Heart right ventricle (tissue), 16 donors: ENCODE measurements at places on chromosomes 6 and 20. TPM values are rescaled to one million over a fixed set of nuclear protein-coding genes. Genes with fewer than 3 reads are reported as not detected.
A peak's percentile ranks its signal among the peaks of the same experiment; 100 is the strongest.

DNA sequence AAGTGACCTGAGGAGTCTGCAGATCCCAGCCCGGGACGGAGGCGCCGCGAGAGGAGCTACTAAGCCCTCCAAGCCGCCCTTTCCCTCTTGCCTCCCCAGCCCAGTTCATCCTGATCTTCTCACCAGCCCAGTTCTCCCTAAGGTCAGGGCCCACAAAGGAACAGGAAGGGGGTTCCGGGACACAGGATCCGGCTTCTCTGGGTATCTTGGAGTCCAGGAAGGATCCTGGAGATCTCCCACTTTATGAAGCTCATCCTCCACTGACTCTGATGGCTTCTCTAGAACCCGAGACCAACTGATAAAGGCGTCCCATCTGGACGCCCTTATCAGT, 36.9 kb upstream of the HLA-C start:
- peaks cover 6% of the 10 kb centered on the region for H3K27me3 ChIP-seq
- H3K27ac ChIP-seq, result no peak overlapping the region
- no peaks in the 10 kb centered on the region for H3K36me3 ChIP-seq
- peak overlapping the region; percentile 53 for H3K4me3 ChIP-seq

The SNRNP48 gene
- polyA plus RNA-seq, result 16.2 TPM

- no peaks in the 10 kb centered on the region for H3K27me3 ChIP-seq
- H3K4me1 ChIP-seq, result no peaks in the 10 kb centered on the region
- no peak overlapping the region for H3K4me3 ChIP-seq
- H3K27ac ChIP-seq, result no peak overlapping the region
- no peak for DNase-seq
- H3K36me3 ChIP-seq, result no peaks in the 10 kb centered on the region
Observed at GRCh38 chr6:12371641-12372146, 81.5 kb downstream of the EDN1 start.

- DNase-seq, result no peak
- no peaks in the 10 kb centered on the region for H3K27me3 ChIP-seq
- no peaks in the 10 kb centered on the region for H3K36me3 ChIP-seq
- H3K4me1 ChIP-seq, result peaks cover 10% of the 10 kb centered on the region
Observed at GRCh38 chr6:45377043-45377553, 636 bp downstream of the SUPT3H start.

The HLA-DOB gene
- 1.1 TPM for polyA plus RNA-seq

- H3K4me1 ChIP-seq, result no peaks in the 10 kb centered on the region
- no peak overlapping the region for H3K4me3 ChIP-seq
- H3K27ac ChIP-seq, result no peak overlapping the region
Observed at GRCh38 chr6:39908838-39909583, 25.3 kb downstream of the MOCS1 start.

DNA sequence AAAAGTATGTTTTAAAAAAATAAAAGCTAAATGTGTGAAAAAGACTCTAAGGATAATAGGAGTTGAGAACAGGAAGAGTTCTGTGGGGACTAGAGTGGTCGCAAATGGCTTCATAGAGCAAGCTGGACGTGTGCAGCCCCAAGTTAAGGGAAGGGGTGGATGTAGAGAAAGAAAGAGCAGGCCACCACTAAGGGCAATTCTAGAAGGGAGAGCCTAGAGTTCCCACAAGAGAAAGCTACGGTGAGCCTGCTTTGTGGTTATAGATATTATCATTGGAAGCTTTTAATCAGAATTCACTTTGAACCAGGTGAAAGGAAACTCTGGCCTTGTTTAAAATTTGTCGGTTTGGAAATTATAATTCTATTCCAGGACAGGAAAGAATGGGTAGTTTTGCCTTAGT, 101.6 kb downstream of the HIVEP2 start:
- H3K36me3 ChIP-seq, result no peaks in the 10 kb centered on the region
- peak overlapping the region; percentile 92 for H3K27ac ChIP-seq
- H3K27me3 ChIP-seq, result no peaks in the 10 kb centered on the region
- H3K4me1 ChIP-seq, result peaks cover 73% of the 10 kb centered on the region

DNA sequence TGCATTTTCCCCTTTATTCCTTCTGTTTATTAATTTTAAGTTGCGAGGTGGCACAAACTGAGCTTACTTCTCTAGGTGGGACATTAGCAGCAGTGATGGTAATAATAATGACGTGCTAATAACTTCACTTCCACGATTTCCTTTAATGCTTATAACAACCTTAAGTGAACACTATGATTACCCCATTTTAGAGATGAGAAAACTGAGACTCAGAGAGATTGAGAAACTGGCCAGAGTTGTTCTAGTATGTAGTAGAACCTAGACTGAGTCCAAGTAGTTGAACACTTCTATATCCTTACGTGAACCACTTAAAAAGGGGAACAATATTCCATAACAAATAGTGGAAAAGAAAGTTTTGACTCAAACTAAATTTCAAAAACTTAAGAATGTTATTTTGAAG, 297.5 kb downstream of the GMDS start:
- H3K27ac ChIP-seq, result no peak overlapping the region
- H3K4me3 ChIP-seq, result no peak overlapping the region
- peaks cover 2% of the 10 kb centered on the region for H3K36me3 ChIP-seq
- H3K4me1 ChIP-seq, result no peaks in the 10 kb centered on the region

- H3K4me1 ChIP-seq, result no peaks in the 10 kb centered on the region
- H3K27me3 ChIP-seq, result no peaks in the 10 kb centered on the region
- no peak overlapping the region for H3K27ac ChIP-seq
- no peaks in the 10 kb centered on the region for H3K36me3 ChIP-seq
- DNase-seq, result no peak
Observed at GRCh38 chr20:24423390-24424313, 45.8 kb upstream of the SYNDIG1 start.

DNA sequence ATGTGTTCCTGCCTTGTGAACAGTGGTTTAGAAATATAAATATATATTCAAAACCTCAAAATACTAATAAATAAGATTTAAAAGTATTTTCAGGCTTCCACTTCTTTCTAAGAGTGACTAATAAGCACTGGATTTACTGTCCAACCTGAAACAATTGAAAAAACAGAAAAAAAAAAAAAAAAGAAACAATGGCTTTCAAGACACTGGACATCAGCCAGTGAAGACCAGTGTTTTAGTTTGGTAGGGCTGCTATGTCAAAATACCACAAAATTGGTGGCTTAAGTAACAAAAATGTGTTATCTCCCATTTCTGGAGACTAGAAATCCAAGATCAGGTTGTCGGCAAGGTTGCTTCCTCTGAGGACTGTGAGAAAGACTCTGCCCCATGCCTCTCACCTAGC, 101.4 kb upstream of the PDE7B start:
- H3K36me3 ChIP-seq, result no peaks in the 10 kb centered on the region
- H3K4me3 ChIP-seq, result no peak overlapping the region
- H3K27me3 ChIP-seq, result no peaks in the 10 kb centered on the region

GRCh38 chr20:4280731-4281130, 265.4 kb upstream of the RNF24 start:
- DNase-seq, result no peak
- no peaks in the 10 kb centered on the region for H3K36me3 ChIP-seq
- H3K4me3 ChIP-seq, result no peak overlapping the region
- H3K4me1 ChIP-seq, result no peaks in the 10 kb centered on the region

DNA sequence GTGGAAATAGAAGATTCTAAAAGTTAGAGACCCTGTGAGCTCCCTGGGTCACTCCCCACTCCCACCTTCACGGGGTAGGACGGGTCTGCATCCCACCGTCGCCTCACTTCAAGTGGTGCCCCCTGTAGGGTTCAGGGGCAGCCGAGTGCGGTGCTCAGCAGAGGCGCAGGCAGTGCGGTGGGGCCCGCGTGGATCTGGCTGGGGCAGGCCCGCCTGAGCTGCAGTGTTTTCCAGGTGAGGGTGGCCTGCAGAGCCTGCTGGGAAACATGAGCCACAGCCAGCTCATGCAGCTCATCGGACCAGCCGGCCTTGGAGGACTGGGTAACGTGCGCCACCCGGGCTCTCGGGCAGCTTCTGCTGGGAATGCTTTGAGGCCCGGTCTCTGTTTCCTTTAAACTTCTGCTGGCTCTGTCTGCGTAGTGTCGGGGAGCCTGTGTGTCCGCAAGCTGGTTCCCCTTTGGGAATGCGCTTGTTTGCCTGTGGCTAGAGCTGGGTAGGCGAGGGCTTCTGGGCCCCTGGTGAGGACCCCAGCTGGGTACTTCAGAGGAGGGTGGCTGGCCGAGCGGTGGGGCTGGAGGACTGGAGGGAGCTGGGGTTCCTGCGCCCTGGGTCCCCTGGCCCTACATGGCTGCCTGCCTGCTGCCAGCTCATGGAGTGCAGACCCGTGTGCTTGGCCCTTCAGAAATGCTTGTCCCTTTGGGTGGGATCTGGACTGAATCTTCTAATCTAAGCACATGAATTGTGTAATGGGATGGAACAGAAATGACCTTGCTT, 3.8 kb downstream of the ADRM1 start:
- DNase-seq, result peak; percentile 11
- H3K27me3 ChIP-seq, result no peaks in the 10 kb centered on the region

GRCh38 chr6:8088886-8089285, 13.5 kb downstream of the EEF1E1 start:
- H3K27me3 ChIP-seq, result no peaks in the 10 kb centered on the region
- H3K4me3 ChIP-seq, result no peak overlapping the region
- DNase-seq, result no peak
- no peak overlapping the region for H3K27ac ChIP-seq
- H3K36me3 ChIP-seq, result no peaks in the 10 kb centered on the region
- H3K4me1 ChIP-seq, result no peaks in the 10 kb centered on the region

- no peaks in the 10 kb centered on the region for H3K36me3 ChIP-seq
- H3K4me3 ChIP-seq, result no peak overlapping the region
- H3K27me3 ChIP-seq, result no peaks in the 10 kb centered on the region
- no peak for DNase-seq
Observed at GRCh38 chr6:7640607-7641577, 50.9 kb downstream of the SNRNP48 start.

DNA sequence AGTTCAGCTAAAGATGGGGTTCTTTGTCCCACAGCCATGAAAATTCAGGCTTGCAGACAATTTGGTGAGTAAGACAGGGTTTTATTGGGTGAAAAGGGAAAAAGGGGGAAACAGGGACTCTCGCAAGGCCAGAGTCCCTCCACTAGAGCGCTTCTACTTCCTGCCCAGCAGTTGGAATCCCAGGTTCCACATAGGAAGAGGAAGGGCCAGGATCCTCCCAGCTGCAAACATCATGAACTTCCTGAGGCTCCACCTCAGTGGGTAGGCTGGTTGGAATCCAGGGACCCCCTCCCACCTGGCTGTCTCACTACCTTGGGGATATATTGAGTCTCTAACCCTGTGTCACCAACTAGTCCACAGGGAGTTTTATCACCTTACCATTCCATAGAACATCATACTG, 39.5 kb upstream of the PRSS16 start:
- H3K36me3 ChIP-seq, result no peaks in the 10 kb centered on the region
- no peak for DNase-seq
- no peak overlapping the region for H3K4me3 ChIP-seq
- H3K4me1 ChIP-seq, result no peaks in the 10 kb centered on the region

- H3K4me3 ChIP-seq, result no peak overlapping the region
- no peak for DNase-seq
- H3K27me3 ChIP-seq, result no peaks in the 10 kb centered on the region
- no peak overlapping the region for H3K27ac ChIP-seq
- H3K4me1 ChIP-seq, result peaks cover 6% of the 10 kb centered on the region
Observed at GRCh38 chr6:133555685-133556084, 314.5 kb downstream of the EYA4 start.

The PRL gene
- polyA plus RNA-seq, result not detected

The HMGA1 gene
- 41.0 TPM for polyA plus RNA-seq

GRCh38 chr6:147676495-147677199, 168.2 kb downstream of the SAMD5 start:
- no peak overlapping the region for H3K4me3 ChIP-seq
- DNase-seq, result no peak
- H3K27me3 ChIP-seq, result no peaks in the 10 kb centered on the region
- H3K36me3 ChIP-seq, result no peaks in the 10 kb centered on the region
- no peak overlapping the region for H3K27ac ChIP-seq

The KCNK17 gene
- polyA plus RNA-seq, result 0.37 TPM

The ATP6V1G2 gene
- 0.88 TPM for polyA plus RNA-seq

DNA sequence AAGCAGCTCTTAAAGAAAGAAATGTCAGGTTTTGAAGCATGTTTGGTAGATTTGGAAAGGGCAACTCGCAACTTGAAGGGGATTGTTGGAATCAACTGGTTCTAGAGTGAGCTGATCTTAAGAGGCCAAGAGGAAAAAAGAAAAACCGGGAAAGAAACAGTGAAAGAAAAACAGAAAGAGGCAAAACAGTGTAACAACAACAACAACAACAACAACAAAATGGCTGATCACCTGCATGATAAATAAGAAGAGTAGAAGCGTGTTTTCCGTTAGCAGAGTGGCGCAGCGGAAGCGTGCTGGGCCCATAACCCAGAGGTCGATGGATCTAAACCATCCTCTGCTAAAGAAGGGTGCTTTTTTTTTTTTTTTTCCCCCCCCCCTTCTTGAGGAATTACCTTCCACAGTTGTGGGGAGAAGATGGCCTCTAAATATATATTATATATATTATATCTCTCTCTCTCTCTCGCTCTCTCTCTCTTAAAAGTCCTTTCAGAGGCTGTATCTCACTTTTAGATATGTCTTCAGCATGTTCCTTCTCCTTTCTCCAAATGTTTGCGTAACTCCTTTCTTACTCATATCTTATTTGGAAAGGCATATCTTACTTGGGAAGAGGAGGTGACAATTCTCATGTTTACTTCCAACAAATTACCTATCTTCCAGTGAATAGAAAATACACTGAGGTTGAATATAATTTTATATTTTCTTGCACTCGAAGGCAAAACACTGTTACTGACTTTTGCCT, 134.4 kb downstream of the OR2B2 start:
- H3K27me3 ChIP-seq, result peaks cover 35% of the 10 kb centered on the region
- no peak for DNase-seq
- H3K36me3 ChIP-seq, result no peaks in the 10 kb centered on the region
- H3K4me3 ChIP-seq, result no peak overlapping the region

The RBBP9 gene
- 3.2 TPM for polyA plus RNA-seq

GRCh38 chr6:150491131-150491810, 108.4 kb upstream of the PLEKHG1 start:
- no peak for DNase-seq
- H3K4me3 ChIP-seq, result no peak overlapping the region
- H3K27me3 ChIP-seq, result no peaks in the 10 kb centered on the region
- peaks cover 27% of the 10 kb centered on the region for H3K4me1 ChIP-seq
- H3K36me3 ChIP-seq, result no peaks in the 10 kb centered on the region
- no peak overlapping the region for H3K27ac ChIP-seq

The CRISP3 gene
- polyA plus RNA-seq, result 0.06 TPM

DNA sequence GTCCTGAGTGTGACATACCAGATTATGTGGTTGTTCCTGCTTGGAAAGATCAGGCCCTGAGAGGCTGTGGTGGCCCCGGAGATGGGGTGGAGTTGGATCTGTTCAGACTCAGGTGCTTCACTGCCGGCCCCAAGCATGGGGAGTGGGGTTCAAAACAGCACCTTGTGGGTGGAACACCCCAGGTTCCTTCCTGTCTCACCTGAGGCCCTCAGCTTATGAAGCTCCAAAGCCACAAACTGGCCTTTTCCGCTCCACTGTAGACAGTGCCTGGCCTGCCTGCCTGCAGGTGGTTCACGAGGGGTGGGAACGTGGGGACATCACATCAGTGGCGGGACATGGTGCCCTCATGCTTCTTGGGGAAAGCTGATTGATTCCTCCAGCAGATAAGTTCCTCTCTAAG, 146.4 kb downstream of the TAF4 start:
- H3K27ac ChIP-seq, result no peak overlapping the region
- H3K27me3 ChIP-seq, result peaks cover 18% of the 10 kb centered on the region
- no peaks in the 10 kb centered on the region for H3K4me1 ChIP-seq
- no peak overlapping the region for H3K4me3 ChIP-seq

The RAB44 gene
- polyA plus RNA-seq, result 0.15 TPM

- DNase-seq, result no peak
- peaks cover 44% of the 10 kb centered on the region for H3K4me1 ChIP-seq
- H3K36me3 ChIP-seq, result no peaks in the 10 kb centered on the region
- no peak overlapping the region for H3K4me3 ChIP-seq
Observed at GRCh38 chr20:53921443-53921973, 148.9 kb downstream of the BCAS1 start.

GRCh38 chr20:10430000-10430466, 4.0 kb downstream of the MKKS start:
- H3K36me3 ChIP-seq, result no peaks in the 10 kb centered on the region
- H3K4me1 ChIP-seq, result peaks cover 45% of the 10 kb centered on the region
- DNase-seq, result no peak
- no peak overlapping the region for H3K27ac ChIP-seq
